ENCODE measurements at places on chromosomes 16 and 17. TPM values are rescaled to one million over a fixed set of nuclear protein-coding genes. Genes with fewer than 3 reads are reported as not detected.

Gene GIT1
- total RNA-seq = 46.7 TPM

DNA sequence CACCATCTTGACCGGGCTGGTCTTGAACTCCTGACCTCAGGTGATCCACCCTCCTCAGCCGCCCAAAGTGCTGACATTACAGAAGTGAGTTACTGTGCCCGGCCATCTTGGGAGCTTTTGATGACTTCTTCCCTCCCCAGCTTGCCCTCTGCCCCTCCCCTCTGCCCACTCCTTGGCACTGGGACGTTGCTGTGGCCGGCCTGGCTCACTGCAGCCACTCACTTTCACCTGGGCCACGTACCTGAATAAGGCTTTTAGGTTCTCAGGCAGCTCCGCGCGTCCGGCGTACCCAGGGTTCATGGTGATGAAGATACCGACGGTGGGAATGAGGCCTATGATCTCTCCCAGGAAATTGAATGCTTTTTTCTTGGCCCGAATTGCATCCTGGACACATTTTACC, 81.6 kb downstream of the DNAH17 start:
- DNase-seq = no peak
- H3K4me3 ChIP-seq = no peak overlapping the region
- H3K27me3 ChIP-seq = peaks cover 10% of the 10 kb centered on the region
- no peaks in the 10 kb centered on the region for H3K36me3 ChIP-seq
- no peak overlapping the region for H3K27ac ChIP-seq

GRCh38 chr17:42475835-42476234, 17.2 kb downstream of the ATP6V0A1 start:
- H3K36me3 ChIP-seq = no peaks in the 10 kb centered on the region
- H3K27me3 ChIP-seq = peaks cover 2% of the 10 kb centered on the region
- peaks cover 10% of the 10 kb centered on the region for H3K4me1 ChIP-seq
- DNase-seq = no peak

DNA sequence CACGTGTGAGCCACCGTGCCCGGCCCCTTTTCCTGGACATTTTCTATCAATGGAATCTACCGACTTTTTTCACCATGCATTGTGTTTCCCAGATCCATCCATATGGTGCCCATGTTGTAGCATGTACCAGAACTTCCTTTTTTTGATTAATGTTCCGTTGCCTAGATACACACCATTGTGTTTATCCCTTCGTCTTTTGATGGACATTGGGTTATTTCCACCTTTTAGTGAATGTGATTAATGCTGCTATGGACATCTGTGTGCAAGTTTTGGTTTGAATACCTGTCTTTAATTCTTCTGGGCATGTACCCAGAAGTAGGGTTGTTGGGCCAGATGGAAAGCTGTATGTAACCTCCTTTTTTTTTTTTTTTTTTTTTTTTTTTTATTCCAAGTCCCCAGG, 79.8 kb downstream of the NT5M start:
- H3K4me1 ChIP-seq = peaks cover 55% of the 10 kb centered on the region
- peak overlapping the region; percentile 83 for H3K27ac ChIP-seq
- peaks cover 26% of the 10 kb centered on the region for H3K27me3 ChIP-seq
- peak overlapping the region; percentile 64 for H3K4me3 ChIP-seq
- H3K36me3 ChIP-seq = peaks cover 4% of the 10 kb centered on the region
